Tibial nerve (tissue), 4 donors: ENCODE measurements at places on chromosomes 3 and 15. TPM values are rescaled to one million over a fixed set of nuclear protein-coding genes. Genes with fewer than 3 reads are reported as not detected.

Gene IMPG2
- total RNA-seq, result 0.20 TPM

Gene PCSK6
- 15.3 TPM for total RNA-seq

Gene NME9
- total RNA-seq, result not detected

Gene GCHFR
- 43.8 TPM for total RNA-seq

Gene TNNC1
- total RNA-seq, result 235 TPM

Gene GOLGA6L10
- total RNA-seq, result 0.42 TPM

Gene LIPC
- total RNA-seq, result 12.3 TPM

Gene TLR9
- not detected for total RNA-seq

Gene SLC28A1
- 0.22 TPM for total RNA-seq

Gene CD200
- 11.4 TPM for total RNA-seq

Gene HYAL1
- total RNA-seq, result 16.5 TPM

Gene CCR8
- not detected for total RNA-seq

Gene FBXO40
- total RNA-seq, result not detected

Gene ISG20
- total RNA-seq, result 28.6 TPM

Gene TRIM71
- total RNA-seq, result 0.59 TPM

Gene TP63
- total RNA-seq, result 7.5 TPM

Gene SPATA12
- total RNA-seq, result not detected

Gene ERC2
- 0.84 TPM for total RNA-seq

Gene NDN
- 147 TPM for total RNA-seq

Gene PRR20G
- total RNA-seq, result not detected

Gene RTP4
- 3.7 TPM for total RNA-seq

Gene MUSTN1
- total RNA-seq, result 77.9 TPM

Gene DUOXA2
- not detected for total RNA-seq

Gene THAP10
- total RNA-seq, result 4.6 TPM

Gene OR5K2
- not detected for total RNA-seq

Gene AMT
- 10.7 TPM for total RNA-seq

Gene RFC4
- 5.4 TPM for total RNA-seq

Gene KLHL40
- total RNA-seq, result 0.42 TPM

Gene SKOR1
- total RNA-seq, result 0.98 TPM

Gene VIPR1
- 2.4 TPM for total RNA-seq

Gene HRG
- total RNA-seq, result not detected

Gene MYRIP
- 2.9 TPM for total RNA-seq

Gene MYL3
- total RNA-seq, result 9.6 TPM

Gene GYG1
- total RNA-seq, result 27.7 TPM

Gene TRIM42
- total RNA-seq, result not detected

Gene GLT8D1
- total RNA-seq, result 44.7 TPM

Gene MYLK
- total RNA-seq, result 32.0 TPM

Gene EIF5A2
- total RNA-seq, result 9.4 TPM

Gene CPNE9
- not detected for total RNA-seq

Gene ZCWPW2
- 0.39 TPM for total RNA-seq

Gene TEX9
- 6.9 TPM for total RNA-seq

Gene ARL14
- not detected for total RNA-seq

Gene FES
- total RNA-seq, result 79.3 TPM

Gene SLC12A8
- total RNA-seq, result 0.42 TPM
